ENCODE measurements at places on chromosomes 2 and 18.

DNA sequence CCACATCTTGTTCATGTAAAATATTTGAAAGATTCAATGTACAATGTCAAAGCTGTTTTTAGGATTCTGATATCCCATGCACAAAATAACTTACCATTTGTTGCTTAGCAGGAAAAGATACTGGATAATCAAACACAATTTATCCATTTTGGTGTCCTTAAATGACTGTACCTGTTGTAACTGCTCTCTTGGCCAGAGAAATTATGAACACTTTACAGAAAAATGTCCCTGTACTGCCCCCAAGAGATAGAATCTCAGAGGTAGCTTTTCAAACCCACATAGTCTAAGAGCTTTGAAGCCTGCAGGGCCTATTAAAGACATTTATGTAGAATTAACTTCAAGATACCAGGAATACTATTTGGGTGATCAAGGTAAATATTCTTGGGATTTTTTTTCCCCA is 12.2 kb upstream of the ME2 start:
- peak; percentile 26 for DNase-seq

DNA sequence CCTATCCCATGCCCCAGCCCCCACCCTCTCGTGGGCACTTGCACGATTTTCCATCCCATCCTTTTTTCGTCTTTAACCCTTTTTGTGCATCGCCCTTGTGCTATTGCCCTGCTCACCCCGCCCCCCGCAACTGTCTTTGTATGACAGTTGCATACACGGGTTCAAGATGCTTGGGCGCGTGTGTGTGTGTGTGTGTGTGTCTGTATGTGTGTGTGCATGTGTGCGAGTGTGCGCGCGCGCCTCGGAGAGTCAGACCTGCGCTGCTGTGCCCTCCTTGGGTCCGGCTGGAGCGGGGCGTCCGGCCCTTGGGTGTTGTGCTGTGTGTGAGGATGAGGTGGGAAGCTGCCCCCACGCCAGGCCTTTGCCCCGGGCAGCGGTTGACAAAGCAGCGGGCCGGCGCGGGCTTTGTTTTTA is 230.7 kb downstream of the HAUS1 start:
- no peak for DNase-seq

- no peak for DNase-seq
These were observed 50.7 kb upstream of the SCG2 start for GRCh38 chr2:223652902-223653301.

GRCh38 chr2:213129311-213129710 is 22.1 kb downstream of the IKZF2 start:
- DNase-seq = peak; percentile 31

Measured in CD14-positive monocyte (primary cell).